Retina (tissue), 1 donor: ENCODE measurements at places on chromosomes 2 and 18.

DNA sequence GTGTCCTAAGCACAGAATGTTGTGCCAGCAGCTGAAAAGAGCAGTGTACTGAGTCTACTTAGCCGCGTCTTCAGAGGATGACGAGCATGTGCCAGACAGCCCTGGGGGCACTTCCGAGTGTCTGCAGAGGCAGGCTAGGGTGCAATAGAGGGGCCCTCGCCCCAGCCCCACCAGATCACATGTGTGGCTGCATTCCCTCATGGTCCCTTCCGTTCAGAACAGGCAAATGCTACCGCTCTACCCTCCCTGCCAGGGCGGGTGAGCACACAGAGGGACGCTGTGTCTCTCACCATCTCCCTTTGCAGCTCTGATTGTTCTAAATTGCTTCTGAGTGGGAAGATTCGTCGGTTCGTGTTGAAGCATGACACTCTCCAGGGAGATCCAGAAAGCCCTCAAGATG, 212.2 kb upstream of the RAB12 start:
- peak; percentile 34 for DNase-seq

GRCh38 chr2:48461721-48462120, 68.2 kb upstream of the STON1 start:
- DNase-seq = no peak

DNA sequence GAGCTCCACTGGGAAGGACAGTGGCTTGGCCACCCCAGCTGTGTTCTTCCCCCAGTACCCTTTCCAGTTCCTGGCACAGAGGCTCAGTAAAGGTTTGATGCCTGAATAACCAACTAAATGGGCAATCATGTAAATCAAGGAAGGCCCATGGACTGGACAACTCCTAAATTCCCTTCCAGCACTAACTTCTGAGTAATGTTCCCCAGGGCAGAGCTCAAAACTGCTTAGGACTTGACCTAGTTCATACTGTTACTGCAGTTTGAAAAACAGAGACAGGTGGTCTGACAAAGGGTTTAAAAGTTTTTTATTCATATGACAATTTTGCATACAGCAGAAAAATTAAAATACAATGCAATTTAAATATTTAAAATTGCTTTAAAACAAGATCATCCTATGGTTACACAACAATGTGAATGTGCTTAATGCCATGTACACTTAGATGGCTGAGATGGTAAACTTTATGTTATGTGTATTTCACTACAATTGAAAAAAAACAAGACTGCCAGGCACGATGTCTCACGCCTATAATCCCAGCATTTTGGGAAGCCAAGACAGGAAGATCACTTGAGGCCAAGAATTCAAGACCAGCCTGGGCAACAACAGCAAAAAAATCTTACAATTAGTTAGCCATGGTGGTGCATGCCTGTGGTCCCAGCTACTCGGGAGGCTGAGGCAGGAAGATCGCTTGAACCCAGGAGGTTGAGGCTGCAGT, 26.2 kb downstream of the PCBP1 start:
- no peak for DNase-seq

DNA sequence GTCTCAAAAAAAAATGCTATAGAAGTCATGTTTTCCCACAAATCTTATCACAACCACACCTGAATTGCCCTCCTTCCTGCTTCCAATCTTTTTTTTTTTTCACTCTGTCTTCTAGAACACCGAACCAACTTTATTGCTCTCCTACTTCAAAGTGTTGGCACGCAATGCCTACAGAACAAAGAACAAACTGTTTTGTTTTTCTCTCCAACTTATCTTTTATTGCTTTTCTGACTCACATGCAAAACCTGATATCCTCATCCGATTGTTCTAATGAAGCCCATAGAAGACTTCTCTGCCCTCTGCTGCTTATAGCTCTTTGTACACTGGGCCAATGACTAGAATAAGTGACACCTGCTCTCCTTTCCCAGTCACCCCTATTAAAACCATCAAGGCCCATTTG, 602.8 kb downstream of the EPHA4 start:
- no peak for DNase-seq

DNA sequence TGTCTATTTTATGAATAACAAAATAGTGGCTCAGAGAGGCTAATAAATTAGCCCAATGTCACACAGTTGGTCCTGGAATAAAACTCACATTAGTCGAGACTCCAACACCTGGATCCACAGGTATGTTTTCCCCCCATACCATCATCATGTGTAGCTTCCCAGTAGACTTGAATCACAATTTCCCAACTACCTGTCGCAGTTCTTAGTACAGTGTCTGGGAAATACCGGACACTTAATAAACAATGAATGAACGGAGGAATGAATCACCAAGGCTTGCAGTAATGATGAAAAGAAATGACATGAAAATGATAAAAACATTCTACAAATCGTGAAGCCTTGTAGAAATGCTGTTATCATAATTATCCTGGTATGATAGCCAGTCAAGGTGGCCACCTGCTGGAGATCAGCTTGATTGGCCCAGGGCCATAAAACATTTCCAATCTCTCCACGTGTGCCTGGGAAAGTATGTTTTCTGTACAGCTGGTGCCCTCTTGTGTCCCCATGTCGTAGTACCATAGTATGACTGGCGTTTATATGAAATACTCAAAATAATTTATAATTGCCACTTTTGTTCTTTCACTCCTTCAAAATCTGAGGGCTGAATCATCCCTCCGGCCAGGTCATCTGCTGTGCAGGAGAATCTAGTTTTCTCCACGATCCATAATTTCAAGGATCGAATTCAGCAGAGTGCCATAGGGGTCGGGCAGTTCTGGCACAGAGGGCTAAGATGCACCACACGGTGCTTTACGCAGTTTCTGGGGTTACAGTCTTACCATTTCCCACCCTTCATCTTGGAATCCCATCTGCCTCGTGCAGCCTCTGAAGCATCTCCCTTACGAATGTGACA, 95.4 kb downstream of the LAMA1 start:
- DNase-seq = peak; percentile 34

GRCh38 chr2:67486041-67486796, 89.1 kb downstream of the ETAA1 start:
- DNase-seq = no peak
